ENCODE measurements at places on chromosomes 12 and 14. TPM values are rescaled to one million over a fixed set of nuclear protein-coding genes. Genes with fewer than 3 reads are reported as not detected.

UTP20 gene
- total RNA-seq: 5.5 TPM

KCNC2 gene
- not detected for total RNA-seq

TMEM52B gene
- total RNA-seq: not detected

LRRK2 gene
- total RNA-seq: 14.5 TPM

TMEM30B gene
- total RNA-seq: 35.9 TPM

ZNF891 gene
- total RNA-seq: 0.53 TPM

CCND2 gene
- total RNA-seq: 13.9 TPM

PLEKHA5 gene
- total RNA-seq: 35.7 TPM

LRRC9 gene
- not detected for total RNA-seq

SRRM4 gene
- not detected for total RNA-seq

SIX4 gene
- total RNA-seq: 0.82 TPM

PITPNM2 gene
- total RNA-seq: 4.2 TPM

FAM181A gene
- not detected for total RNA-seq

CD4 gene
- 1.6 TPM for total RNA-seq

Measured in esophagus squamous epithelium (tissue), 5 donors.